OCI-LY7 (cell line): ENCODE measurements at places on chromosomes 4 and X. TPM values are rescaled to one million over a fixed set of nuclear protein-coding genes. Genes with fewer than 3 reads are reported as not detected.

The HDX gene
- total RNA-seq, result not detected in 2 replicates

The CXCL8 gene
- not detected in 2 replicates for total RNA-seq

The AMBN gene
- not detected in 2 replicates for total RNA-seq

The PF4V1 gene
- not detected in 2 replicates for total RNA-seq

The HADH gene
- 78.7 and 87.8 TPM in 2 replicates for total RNA-seq
